Kidney (tissue), 22 donors: ENCODE measurements at places on chromosomes 2 and 18. TPM values are rescaled to one million over a fixed set of nuclear protein-coding genes. Genes with fewer than 3 reads are reported as not detected.
A peak's percentile ranks its signal among the peaks of the same experiment; 100 is the strongest.

- no peak overlapping the region for H3K27ac ChIP-seq
- no peak overlapping the region for H3K4me3 ChIP-seq
- H3K4me1 ChIP-seq = no peaks in the 10 kb centered on the region
- H3K27me3 ChIP-seq = no peaks in the 10 kb centered on the region
- DNase-seq = peak; percentile 47
Observed at GRCh38 chr2:153519257-153519875, 40.8 kb upstream of the RPRM start.

DNA sequence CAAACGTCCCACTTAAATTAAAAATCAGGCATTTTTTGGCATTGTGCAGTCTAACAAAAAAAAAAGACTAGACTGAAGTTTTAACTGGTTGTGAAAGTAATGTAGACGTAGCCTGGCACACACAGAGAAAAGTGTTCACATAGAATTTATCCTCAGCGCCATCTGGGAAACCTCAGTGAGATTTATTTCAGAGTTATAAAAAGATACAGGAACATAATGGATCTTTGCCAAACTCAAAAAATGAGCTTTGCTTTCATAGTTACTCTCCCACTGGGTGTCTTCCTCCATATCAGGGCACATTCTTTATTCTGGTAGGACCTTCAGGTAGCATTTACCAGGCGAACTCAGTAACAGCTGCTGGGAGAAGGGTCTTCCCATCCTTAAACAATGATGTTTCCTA, 532.4 kb upstream of the SALL3 start:
- DNase-seq = no peak
- no peaks in the 10 kb centered on the region for H3K36me3 ChIP-seq
- no peak overlapping the region for H3K4me3 ChIP-seq
- no peak overlapping the region for H3K27ac ChIP-seq

GRCh38 chr2:45267062-45267792, 258.0 kb upstream of the SIX2 start:
- H3K36me3 ChIP-seq = no peaks in the 10 kb centered on the region
- peak; percentile 16 for DNase-seq
- H3K4me3 ChIP-seq = no peak overlapping the region
- no peaks in the 10 kb centered on the region for H3K27me3 ChIP-seq
- no peak overlapping the region for H3K27ac ChIP-seq

DNA sequence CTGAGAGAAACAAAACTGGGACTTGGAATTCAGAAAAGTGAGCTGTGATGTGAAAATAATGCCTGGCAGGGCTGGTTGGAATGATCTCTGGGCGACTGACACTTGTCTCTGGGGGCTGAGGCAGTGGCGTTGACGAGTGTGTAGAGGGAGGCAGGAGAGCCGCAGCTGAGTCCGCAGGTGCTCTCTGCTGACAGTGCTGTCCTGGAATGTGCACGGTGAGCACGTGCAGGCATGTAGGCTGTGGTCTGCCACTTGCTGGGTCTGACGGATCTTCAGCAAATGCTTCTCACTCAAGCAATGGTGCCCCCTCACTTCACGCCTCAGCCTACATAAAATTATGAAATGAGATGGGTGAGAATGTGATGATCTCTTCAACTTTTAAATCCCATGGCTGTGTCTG, 38.5 kb upstream of the ATP9B start:
- H3K27me3 ChIP-seq = no peaks in the 10 kb centered on the region
- no peak overlapping the region for H3K4me3 ChIP-seq
- H3K36me3 ChIP-seq = no peaks in the 10 kb centered on the region
- no peak overlapping the region for H3K27ac ChIP-seq
- no peak for DNase-seq
- H3K4me1 ChIP-seq = no peaks in the 10 kb centered on the region

DNA sequence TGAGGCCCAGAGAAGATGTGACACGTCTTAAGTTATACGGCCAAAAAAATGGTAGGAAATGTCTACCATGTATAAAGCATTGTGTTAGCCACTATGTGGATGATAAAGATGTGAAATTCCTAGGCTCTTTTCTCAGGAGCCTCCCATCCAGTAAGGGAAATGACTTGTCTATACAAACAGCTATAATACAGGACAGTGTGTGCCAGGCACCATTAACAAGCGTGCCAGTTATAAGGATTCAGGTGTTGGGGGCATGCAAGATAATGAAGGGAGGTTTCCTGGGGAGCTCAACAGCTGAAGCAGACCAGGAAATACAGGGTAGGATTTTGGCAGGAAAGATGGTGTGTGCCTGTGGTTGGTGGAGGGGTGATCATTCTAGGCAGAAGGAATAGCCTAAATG, 37.6 kb downstream of the ALPK2 start:
- H3K4me3 ChIP-seq = no peak overlapping the region
- H3K27me3 ChIP-seq = no peaks in the 10 kb centered on the region
- peaks cover 16% of the 10 kb centered on the region for H3K4me1 ChIP-seq
- H3K27ac ChIP-seq = peak overlapping the region; percentile 47
- no peak for DNase-seq

DNA sequence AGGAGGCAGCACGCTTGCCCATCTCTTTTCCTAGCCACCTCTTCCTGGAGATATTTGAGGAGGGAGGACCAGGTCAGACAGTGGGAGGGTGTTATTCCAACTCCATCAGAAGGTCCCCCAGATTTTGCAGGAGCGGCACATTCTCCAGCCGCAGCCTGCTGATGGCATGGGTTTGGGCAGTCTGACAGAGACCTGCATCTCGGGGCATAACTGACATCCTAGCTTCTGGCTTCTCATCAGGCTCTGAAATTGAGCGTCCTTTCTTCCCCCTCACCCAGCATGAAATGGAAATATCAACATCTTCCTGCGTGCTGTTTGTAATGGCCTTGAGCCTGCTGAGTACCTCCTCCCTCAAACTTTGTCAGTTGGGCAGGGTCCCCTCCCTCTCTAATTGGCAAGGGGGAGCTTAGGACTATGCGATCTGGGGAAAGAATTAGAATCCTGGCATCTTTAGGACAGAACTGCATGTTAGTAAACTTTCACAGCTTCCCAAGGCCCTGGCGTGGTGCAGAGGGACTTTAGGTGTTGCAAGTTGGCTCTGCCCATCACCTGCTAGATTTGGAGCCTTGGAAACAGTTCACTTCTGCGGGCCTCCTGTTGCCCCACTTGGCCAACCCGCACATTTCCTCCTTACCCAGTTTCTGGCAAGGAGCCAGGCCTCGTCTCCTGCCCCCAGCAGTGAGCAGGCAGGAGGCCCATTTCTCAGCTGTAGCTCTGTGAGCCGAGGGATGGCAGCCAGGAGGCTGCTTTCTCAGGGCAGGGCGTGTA, 2.2 kb downstream of the ITM2C start:
- peaks cover 44% of the 10 kb centered on the region for H3K4me1 ChIP-seq
- peak; percentile 71 for DNase-seq
- H3K27ac ChIP-seq = no peak overlapping the region

GRCh38 chr2:129396980-129397599, 582.4 kb upstream of the RAB6C start:
- H3K4me1 ChIP-seq = no peaks in the 10 kb centered on the region
- H3K36me3 ChIP-seq = no peaks in the 10 kb centered on the region
- no peak overlapping the region for H3K4me3 ChIP-seq
- DNase-seq = peak; percentile 62
- H3K27ac ChIP-seq = no peak overlapping the region
- H3K27me3 ChIP-seq = no peaks in the 10 kb centered on the region

GRCh38 chr2:42184346-42184745, 15.2 kb downstream of the EML4 start:
- H3K27ac ChIP-seq = no peak overlapping the region
- H3K4me3 ChIP-seq = no peak overlapping the region
- no peaks in the 10 kb centered on the region for H3K4me1 ChIP-seq
- no peak for DNase-seq

- H3K4me1 ChIP-seq = no peaks in the 10 kb centered on the region
- H3K27ac ChIP-seq = no peak overlapping the region
- no peaks in the 10 kb centered on the region for H3K27me3 ChIP-seq
- DNase-seq = peak; percentile 75
- H3K36me3 ChIP-seq = no peaks in the 10 kb centered on the region
- H3K4me3 ChIP-seq = no peak overlapping the region
Observed at GRCh38 chr18:41745166-41746049, 209.6 kb upstream of the PIK3C3 start.

- H3K4me3 ChIP-seq = no peak overlapping the region
- H3K4me1 ChIP-seq = no peaks in the 10 kb centered on the region
- H3K27me3 ChIP-seq = no peaks in the 10 kb centered on the region
- H3K27ac ChIP-seq = no peak overlapping the region
- DNase-seq = no peak
- H3K36me3 ChIP-seq = no peaks in the 10 kb centered on the region
Observed at GRCh38 chr2:121185571-121186074, 99.4 kb downstream of the TFCP2L1 start.

GRCh38 chr18:10898417-10898974, 250.9 kb downstream of the PIEZO2 start:
- no peaks in the 10 kb centered on the region for H3K36me3 ChIP-seq
- no peak overlapping the region for H3K4me3 ChIP-seq
- H3K27me3 ChIP-seq = no peaks in the 10 kb centered on the region
- no peak overlapping the region for H3K27ac ChIP-seq
- DNase-seq = no peak
- no peaks in the 10 kb centered on the region for H3K4me1 ChIP-seq

DNA sequence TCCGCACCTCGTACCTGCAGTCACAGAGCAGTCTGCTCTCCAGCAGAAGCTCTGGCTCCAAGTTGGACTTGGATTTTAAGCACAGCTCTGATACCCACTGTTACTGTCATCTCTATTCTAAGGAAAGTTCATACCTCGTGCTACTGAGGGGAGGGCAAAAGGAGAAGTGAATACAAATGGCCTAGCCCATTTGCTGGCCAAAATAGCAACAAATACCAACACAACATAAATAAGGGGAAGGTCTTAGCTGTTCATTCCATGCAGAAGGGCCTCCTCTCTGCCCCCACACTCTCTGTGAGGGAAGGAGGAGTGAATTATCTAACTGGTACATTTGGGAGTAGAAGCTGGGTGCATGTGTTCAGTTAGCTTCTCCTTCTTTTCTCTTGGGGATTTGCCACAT, 739.4 kb upstream of the RAB6C start:
- no peak overlapping the region for H3K27ac ChIP-seq
- DNase-seq = no peak
- no peaks in the 10 kb centered on the region for H3K4me1 ChIP-seq
- no peak overlapping the region for H3K4me3 ChIP-seq

DNA sequence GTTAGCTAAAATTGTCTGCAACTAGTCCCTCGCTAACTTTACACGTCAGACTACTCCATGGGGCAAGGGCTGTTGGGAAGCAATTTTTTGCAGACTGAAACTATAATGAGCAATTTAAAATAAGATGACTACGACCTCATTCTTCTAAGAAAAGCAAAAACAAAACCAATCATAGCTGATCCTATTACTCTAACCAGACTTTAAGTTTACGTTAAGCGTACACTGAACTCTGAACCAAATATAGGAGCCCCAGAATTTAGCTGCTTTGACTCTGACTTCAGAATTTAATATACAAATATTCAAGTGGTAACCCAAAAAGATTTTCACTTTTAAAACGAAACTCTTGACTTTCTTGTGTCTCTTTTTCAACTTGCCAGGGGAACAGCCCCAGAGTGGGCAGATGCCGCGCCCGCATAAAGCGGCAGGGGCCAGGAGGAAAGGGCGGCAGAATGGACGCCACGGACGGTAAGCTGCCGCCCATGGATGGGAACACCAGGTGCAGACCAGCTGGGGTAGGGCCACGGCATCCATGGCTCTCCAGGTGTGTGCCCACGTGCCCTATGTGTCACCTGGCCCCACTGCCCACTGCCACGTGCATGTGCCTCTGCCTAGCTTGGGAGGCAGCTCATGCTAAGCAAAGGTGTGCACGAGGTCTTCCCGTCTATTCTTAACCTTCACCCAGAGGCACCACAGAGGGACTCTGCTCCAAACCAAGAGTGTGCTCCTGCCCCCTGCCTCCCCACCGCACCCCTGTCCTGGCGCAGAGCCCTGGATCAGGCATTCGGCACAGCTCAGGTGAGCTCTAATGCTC, 217.6 kb downstream of the HDAC4 start:
- H3K27me3 ChIP-seq = no peaks in the 10 kb centered on the region
- H3K4me3 ChIP-seq = no peak overlapping the region
- no peak for DNase-seq
- no peak overlapping the region for H3K27ac ChIP-seq
- H3K4me1 ChIP-seq = no peaks in the 10 kb centered on the region

GRCh38 chr2:21195326-21195725, 71.6 kb downstream of the TDRD15 start:
- H3K4me3 ChIP-seq = no peak overlapping the region
- no peak for DNase-seq
- H3K36me3 ChIP-seq = no peaks in the 10 kb centered on the region
- no peak overlapping the region for H3K27ac ChIP-seq

DNA sequence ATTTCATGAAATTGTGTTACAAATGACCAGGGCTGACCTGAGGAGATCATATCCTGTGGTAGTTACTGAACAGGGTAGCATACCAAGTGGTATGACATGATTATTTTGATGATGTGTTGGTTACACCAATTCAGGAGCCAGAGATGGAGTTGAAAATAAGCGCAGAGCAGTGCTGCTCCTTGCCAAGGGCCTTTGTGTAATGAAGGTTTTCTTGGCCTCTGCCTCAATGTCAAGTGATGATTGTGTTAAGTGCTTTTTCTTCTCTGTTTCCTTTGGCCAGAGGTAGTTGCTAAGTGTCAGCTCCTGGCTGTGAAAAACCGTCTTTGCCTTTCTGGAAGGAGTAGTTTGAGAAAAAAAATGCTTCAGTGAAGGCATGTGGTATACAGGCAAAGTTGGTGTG, 131.2 kb downstream of the CERS6 start:
- H3K27me3 ChIP-seq = no peaks in the 10 kb centered on the region
- H3K27ac ChIP-seq = no peak overlapping the region

- no peaks in the 10 kb centered on the region for H3K4me1 ChIP-seq
- H3K27me3 ChIP-seq = no peaks in the 10 kb centered on the region
- H3K4me3 ChIP-seq = no peak overlapping the region
Observed at GRCh38 chr18:9365406-9365805, 30.8 kb downstream of the TWSG1 start.

The GPR45 gene
- not detected for polyA plus RNA-seq

The UGT1A1 gene
- 3.6 TPM for polyA plus RNA-seq

The UGT1A8 gene
- 30.0 TPM for polyA plus RNA-seq

The IL37 gene
- not detected for polyA plus RNA-seq

The UGT1A7 gene
- 1.3 TPM for polyA plus RNA-seq

The TCF4 gene
- 4.4 TPM for polyA plus RNA-seq
